ENCODE measurements at places on chromosomes 1 and 21.
A peak's percentile ranks its signal among the peaks of the same experiment; 100 is the strongest.

DNA sequence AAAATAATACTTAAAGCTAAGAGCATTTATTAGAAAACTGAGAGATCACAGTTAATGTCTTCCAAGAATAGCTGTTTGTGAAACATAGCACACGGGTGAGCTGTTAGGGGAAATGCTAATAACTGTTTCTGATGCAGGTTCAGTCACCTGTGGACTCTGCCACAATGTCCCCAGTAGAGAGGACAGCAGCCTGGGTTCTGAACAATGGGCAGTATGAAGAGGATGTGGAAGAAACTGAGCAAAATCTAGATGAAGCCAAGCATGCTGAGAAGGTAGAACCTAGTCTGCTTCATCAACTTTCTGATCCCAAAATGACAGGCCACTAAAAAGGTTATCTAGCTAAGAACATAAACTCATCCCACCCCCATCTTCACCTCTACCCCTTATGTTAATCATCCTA, 32.6 kb downstream of the CLEC20A start:
- DNase-seq: no peak

DNA sequence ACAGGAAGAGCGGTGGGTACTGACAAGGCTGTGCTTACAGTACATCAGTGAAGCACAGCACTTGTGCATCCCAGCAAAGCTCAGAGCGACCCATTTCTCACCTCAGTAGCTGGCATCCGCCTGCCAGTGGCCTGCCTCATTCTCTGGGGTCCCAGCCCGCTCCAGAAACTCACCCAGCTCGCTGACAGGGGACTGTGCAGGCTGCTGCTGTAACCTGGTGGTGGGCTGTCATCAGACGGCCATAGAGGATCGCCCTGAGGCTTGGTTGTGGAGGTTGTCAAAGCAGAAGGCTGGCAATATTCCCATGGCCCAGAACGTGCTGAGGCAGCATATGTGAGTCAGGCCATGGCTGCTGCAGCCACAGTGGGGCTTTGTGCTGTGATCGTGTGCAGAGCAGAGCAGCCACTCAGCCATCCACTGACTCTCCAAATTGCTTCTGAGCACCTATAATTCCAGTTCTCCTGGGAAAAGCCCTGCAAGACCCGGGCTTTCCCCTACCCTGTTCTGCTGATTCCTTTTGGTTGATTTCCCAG, 13.6 kb upstream of the GPR137B start:
- no peak for DNase-seq

- DNase-seq: no peak
Observed at GRCh38 chr21:37783016-37783415, 133.2 kb downstream of the KCNJ6 start.

GRCh38 chr1:11429935-11430334, 49.0 kb upstream of the DISP3 start:
- DNase-seq: no peak

- DNase-seq: no peak
Observed at GRCh38 chr21:27772816-27773215, 805.9 kb upstream of the ADAMTS5 start.

DNA sequence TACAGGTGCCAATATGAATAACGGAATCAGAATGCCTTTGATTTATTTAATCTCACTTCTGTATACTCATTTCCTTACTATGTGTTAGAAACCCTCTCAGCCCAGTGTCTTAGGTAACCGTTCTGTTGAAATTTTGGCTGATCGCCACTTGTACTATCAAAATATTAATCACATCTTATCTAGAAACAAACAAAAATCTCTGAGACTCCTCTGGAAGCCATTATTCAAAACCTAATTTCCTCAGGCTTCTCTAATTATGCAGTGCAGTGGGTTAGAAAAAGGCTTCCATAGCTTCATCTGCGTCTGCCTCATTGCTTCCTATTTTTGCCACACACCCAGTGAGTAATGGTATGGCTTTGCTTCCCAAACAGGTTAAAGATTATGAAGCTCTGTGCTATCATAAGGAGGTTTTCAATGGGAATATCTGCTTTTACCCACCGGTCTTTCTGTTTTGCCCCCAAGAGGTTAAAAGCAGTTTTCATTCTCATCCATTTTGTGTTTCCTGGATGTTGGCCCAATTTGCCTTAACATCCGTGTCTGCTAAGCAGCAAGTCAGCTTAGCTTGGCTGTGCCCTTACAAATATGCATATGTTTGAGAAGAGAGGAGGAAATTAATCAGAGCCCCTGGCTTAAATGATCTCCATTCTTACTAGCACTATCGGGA, 129.6 kb downstream of the RYR2 start:
- no peak for DNase-seq

DNA sequence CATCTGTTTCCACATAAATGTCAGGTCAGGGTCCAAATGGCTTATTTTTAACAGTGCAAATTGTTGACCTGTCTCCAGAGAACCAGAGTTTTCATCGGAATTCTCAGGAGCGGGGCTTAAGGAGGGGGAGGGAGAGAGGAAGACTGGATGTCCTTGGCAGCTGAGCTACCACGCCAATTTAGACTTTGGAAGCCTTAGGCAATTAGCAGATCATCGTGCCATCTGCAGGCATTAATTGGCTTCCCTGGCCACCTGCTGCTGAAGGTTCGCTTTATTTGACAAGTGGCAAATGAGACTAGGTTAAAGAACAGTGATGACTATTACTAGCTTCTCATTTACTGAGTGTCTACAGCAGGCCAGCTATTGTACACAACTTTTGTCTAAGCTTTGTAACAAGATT, 43.7 kb downstream of the HLX start:
- no peak for DNase-seq

GRCh38 chr1:85134583-85135391, 66.0 kb downstream of the SYDE2 start:
- no peak for DNase-seq

GRCh38 chr1:48001696-48002095, 4.5 kb upstream of the TRABD2B start:
- no peak for DNase-seq

- no peak for DNase-seq
Observed at GRCh38 chr1:88275259-88275862, 408.7 kb upstream of the PKN2 start.

DNA sequence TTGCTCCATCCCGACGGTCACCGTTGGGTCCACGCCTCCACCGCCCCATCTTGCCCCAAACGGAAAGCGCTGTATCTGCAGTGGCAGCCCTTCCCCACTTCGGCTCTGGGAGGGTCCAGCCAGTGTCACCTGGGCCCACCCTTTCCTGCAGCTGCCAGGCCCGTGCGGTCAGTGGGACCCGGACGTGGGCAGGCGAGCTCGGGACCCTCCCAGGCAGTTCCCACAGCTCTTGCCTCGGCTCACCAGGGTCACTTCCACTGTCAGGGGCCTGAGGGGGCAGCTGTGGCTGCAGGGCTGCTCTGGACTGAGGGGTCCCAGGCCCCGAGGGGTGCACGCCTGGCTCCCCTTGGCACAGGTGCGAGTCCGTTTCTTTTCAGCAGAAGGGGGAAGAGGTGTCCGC, 80.7 kb downstream of the SKI start:
- DNase-seq: no peak

- no peak for DNase-seq
Observed at GRCh38 chr1:114979278-114979891, 50.2 kb upstream of the TSHB start.

DNA sequence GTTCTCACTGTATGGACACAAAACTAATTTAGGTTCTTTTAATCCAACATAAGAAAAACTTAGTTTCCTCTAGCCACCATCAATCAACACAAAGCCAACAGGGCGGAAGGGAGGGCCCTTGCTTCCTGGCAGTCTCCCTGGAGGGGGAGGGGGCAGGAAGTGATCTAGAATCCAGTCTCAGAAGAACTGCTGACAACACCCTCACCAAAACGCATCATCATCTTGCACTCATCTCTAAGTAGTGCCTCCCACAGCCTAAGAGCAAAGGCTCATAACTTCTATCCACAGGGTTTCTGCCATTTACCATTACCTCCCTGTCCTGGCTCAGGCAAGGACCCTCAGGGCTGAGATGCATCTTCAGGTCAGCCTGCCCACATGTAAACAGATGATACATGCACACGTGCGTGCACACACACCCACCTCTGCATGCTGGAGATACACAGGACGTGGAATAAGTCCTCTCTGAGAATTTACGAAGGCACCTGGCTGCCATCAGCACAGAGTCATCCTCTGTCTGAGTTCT, 20.5 kb downstream of the HIVEP3 start:
- DNase-seq: no peak

DNA sequence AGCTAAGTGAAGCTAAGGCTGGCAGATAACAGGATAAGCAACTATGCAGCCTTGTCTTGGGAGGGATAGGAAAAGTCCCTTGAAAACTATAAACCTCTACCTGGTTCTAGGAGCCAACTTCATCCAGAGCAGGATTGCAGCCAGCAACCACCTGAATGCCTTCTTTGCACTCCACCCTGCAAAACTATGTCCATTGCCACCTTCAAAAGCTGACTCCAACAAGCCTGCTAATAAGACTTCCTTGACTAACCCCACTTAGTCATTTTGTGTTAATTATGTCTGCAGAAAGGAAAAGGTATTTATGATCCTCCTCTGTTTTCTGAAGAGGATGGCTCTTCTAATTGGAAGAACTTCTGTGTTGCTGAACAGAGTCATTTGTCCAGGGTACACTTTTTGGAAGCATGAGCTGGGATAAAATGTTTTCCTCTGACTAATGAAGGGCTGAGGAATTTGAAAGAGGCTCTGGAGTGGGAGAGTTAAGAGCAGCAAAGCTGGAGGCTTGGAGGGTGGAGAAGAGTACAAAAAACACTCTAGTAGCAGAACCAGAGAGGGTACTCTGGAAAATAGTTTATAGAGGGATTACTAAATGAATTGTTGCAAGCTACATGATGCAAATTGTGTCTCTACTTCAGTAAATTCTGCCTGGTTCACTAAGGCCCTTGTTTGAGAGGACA, 9.6 kb upstream of the RIMKLA start:
- no peak for DNase-seq

DNA sequence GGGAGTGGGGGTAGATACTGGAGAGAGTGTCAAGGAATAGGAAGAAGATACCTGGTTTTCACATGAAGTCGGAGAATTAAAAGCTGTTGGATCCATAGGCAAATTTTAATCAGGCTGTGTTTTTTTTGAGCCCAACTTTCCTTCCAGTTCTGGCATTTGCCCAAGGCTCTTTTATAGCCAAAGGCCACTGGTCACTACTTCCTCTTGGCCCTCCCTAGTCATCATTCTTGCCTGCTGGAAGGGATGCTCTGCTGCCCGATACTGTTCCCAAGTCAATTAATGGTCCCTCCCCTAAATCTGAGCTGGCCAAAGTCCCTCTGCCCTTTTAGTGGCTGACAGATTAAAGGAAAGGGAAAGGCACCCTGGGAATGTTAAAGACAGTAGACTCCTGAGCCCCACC, 102.8 kb upstream of the ZNF648 start:
- no peak for DNase-seq

- peak; percentile 83 for DNase-seq
Observed at GRCh38 chr1:203340112-203340790, 10.7 kb downstream of the FMOD start.

DNA sequence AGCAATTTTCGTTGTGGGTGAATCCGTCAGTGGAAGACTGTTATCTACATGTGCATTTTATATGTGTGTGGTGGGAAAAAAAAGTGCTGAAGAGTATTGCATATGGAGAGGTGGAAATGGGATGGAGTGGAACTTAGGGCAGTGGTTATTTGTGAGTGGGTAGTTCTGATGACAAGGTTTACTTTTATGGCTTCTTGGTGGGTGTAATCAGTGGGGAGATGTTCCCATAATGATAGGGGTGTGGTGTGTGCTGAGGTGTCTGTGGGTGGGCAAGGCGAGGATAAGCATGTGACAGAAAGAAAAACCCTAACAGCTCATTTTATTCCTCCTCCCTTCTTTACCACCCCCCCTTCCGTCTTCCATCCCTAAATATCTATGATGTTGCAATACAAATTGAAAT, 288.1 kb downstream of the NUF2 start:
- DNase-seq: no peak

GRCh38 chr1:48967318-48967717, 190.6 kb upstream of the BEND5 start:
- DNase-seq: no peak

DNA sequence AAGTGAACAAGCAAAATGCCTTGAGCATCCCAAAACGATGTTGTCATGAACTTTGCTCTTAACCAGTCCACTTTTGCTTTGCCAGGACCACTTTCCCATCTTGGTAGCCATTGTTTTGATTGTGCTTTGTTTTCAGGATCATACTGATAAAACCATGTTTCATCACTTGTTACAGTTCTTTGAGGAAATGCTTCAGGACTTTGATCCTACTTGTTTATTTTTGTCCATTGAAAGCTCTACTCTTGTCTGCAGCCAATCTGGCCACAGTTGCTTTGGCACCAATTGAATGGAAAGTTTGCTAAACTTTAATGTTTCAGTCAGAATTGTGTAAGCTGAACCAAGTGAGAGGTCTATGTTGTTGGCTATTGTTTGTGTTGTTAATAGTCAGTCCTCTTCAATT, 12.8 kb downstream of the PLPPR4 start:
- no peak for DNase-seq

- no peak for DNase-seq
Observed at GRCh38 chr1:155064111-155064831, 731 bp downstream of the EFNA4 start.

DNA sequence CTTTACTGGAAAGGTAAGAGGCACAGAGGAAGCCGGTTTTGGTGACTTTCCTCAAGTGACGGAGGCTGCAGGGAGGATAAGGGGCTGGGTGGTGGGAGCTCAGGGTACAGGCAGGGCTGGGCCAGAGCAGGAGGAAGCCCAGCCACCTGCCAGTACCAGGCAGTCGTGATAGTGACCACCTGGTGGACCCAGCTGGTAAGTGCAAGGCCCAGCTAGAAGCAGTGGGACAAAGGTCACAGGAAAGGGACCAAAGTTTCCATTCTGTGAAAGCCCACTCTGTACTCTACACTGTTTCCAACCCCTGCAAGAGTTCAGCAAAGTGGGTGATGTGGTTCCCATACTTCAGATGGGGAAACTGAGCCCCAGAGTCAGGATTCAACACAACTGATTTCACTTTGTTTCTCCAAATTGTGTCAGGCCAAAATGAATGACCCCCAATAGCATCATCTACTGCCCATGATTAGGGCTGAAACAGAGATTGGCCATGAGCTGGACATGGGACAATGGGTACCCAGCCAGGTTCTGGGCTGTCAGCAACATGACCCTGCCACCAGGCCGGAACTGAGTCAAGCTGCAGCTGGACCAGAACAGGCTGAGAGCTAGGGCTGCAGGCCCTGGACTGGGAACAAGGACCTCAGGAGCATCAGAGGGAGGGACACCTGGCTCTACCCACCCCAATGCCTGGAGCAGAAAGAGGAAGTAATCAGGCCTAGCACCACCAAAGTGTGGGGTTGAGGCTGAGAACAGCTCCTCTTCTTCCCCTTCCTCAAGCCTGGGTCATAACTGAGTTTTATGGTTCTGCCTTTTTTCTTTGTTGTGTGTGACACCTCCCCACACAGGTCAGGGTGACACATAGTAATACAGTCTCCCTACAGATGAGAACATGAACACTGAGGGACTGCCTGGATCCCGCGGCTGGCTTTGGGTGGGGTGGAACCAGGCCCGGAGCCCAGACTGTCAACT, 50.2 kb downstream of the KCNN3 start:
- DNase-seq: no peak

GRCh38 chr1:29782846-29783507, 546.7 kb downstream of the PTPRU start:
- DNase-seq: no peak

DNA sequence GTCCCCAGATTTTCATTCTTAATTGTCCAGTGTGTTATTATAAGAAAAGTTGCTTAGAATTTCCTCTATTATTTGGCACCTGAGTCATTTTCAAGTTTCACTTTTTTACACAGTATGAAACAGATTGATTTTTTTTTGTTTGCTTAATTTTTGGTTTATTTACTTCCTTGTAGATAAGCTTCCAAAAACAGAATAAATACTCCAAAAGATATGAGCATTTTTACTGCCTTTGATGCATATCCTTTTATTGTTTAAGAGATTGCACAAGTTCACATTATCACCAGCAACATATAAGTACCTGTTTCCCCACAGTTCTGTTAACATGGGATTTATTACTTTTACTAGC, 36.3 kb upstream of the AHCYL1 start:
- DNase-seq: no peak

All from cardiac septum (tissue), 1 donor.